ENCODE measurements at places on chromosomes 13 and 19.
A peak's percentile ranks its signal among the peaks of the same experiment; 100 is the strongest.

GRCh38 chr19:7868671-7869452, 5.3 kb downstream of the PRR36 start:
- peak; percentile 79 for DNase-seq

DNA sequence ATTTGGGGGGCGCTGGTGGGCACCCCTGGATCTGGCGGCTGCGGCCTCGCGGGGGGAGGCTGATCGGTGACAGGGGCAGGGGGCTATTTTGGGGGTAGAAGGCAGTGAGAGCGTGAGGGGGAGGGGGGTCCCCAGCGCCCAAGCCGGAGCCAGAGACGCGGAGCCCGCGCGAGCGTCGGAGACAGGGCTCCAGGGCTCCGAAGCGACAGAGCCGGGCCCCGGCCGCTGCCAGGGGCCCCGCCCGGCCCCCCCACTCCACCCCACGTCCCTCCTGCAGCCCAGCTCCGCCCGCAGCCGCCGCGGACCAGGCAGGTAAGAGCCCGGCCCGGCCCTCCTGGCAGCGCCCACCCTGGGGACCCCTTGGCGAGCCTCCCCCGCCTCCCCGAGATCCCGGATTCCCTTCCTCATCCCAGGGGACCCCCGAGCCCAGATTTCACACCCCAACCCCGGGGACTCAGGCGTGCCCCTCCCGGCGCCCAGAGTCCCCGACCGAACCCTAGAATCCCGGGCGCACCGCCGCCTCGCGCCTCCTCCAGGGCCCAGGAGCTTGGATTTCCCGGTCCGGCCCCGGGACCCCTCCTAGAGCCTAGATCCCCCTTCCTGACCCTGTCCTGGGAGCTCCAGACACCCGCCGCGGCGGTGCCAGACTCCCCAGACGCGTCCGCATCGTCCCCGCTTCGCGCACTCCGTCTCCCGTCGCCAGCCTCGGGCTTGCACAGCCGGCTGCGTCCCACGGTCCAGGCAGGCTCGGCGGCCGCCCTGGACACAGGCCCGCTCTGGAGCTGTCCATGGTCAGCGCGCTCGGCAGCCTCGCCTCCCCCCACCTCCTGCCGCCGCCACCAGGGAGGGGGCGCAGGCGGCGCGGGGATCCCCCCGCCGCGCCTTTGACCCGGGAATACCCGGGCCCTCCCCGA, at the start of gene PPFIA3:
PPFIA3 (plus strand) TSS at position 134 of the 914 bp plus-strand sequence. CDS start 8,330 bp downstream, outside the sequence.
- DNase-seq, result peak; percentile 16

GRCh38 chr13:46526740-46527139, 26.2 kb upstream of the LRCH1 start:
- DNase-seq, result no peak

DNA sequence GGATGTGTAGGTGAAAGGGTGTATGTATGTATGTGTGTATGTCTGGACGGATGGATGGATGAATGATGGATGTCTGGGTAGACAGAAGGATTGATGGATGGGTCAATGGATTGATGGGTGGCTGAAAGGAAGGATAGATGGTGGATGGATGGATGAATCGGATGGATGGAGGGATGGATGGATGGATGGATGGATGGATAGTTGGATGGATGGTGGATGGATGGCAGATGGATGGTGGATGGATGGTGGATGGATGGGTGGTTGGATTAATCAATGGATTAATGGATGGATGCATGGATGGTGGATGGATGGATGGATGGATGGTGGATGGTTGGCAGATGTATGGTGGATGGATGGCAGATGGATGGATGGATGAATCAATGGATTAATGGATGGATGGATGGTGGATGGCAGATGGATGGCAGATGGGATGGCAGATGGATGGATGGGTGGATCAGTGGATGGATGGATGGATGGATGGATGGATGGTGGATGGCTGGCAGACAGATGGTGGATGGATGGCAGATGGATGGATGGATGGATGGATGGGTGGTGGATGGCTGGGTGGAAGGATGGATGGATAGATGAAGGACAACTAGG, 16.5 kb upstream of the PPP5C start:
- no peak for DNase-seq

DNA sequence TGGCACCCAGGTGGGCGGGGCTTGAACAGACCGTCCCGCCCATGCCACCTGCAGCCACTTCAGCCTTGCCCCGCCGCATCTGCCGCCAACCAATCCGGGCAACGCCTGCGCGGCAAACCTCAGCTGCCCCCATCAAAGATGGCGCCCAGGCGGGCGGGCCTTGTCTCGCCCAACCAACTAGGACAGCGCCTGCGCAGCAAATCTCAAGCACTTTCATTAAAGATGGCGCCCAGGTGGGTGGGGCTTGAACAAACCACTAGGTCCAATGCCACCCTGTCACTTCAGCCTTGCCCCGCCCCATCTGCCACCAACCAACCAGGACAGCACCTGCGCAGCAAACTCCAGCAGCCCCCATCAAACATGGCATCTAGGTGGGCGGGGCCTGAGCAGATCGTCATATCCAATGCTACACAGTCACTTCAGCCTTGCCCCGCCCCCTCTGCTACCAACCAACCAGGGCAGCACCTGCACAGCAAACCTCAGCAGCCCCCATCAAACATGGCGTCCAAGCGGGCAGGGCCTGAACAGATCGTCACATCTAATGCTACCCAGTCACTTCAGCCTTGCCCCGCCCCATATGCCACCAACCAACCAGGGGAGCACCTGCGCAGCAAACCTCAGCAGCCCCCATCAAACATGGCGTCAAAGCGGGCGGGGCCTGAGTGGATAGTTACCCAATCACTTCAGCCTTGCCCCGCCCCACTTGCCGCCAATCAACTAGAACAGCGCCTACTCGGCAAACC, 1.4 kb downstream of the PEG3 start:
- DNase-seq, result no peak
